ENCODE measurements at places on chromosomes 11 and 22.

GRCh38 chr22:29524442-29525191 is 28.9 kb downstream of the THOC5 start:
- peak; percentile 0 for DNase-seq

GRCh38 chr11:117511931-117512539 is 184.4 kb downstream of the CEP164 start:
- DNase-seq: no peak

- DNase-seq: no peak
Observed at GRCh38 chr11:28808771-28809170, 700.6 kb downstream of the METTL15 start.

- DNase-seq: peak; percentile 71
Observed at GRCh38 chr11:95923728-95924413, at the start of gene MTMR2. MTMR2 (minus strand) TSS chr11:95924107; CDS start chr11:95923954, 153 bp downstream.

DNA sequence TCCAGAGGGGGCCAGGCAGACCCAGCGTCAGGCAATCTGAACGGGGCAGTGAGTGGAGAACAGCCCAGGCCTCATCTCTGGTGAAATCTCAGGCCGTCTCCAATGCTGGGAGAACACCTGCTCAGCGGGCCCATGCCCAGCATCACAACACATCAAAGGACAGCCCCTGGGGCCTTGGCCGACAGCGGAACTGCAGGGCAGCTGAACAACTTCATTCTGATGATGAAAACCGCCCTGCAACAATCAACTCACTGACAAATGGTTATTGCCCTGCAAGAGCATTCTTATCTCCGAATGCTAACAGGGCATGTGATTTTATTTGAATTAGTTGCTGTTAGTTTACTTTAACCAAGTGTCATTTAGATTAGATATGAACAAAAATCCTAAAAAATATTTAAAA is 14.6 kb downstream of the CELSR1 start:
- no peak for DNase-seq

GRCh38 chr11:90639461-90639993 is 416.7 kb upstream of the CHORDC1 start:
- no peak for DNase-seq

GRCh38 chr11:108009497-108010370 is 1.0 kb downstream of the CUL5 start:
- peak; percentile 45 for DNase-seq
